ENCODE measurements at places on chromosomes 1 and 21.

- no peak for DNase-seq
Measured at GRCh38 chr1:175198332-175198731, 5.8 kb upstream of the KIAA0040 start.

GRCh38 chr1:27602462-27603308, 1.3 kb downstream of the AHDC1 start:
- no peak for DNase-seq

DNA sequence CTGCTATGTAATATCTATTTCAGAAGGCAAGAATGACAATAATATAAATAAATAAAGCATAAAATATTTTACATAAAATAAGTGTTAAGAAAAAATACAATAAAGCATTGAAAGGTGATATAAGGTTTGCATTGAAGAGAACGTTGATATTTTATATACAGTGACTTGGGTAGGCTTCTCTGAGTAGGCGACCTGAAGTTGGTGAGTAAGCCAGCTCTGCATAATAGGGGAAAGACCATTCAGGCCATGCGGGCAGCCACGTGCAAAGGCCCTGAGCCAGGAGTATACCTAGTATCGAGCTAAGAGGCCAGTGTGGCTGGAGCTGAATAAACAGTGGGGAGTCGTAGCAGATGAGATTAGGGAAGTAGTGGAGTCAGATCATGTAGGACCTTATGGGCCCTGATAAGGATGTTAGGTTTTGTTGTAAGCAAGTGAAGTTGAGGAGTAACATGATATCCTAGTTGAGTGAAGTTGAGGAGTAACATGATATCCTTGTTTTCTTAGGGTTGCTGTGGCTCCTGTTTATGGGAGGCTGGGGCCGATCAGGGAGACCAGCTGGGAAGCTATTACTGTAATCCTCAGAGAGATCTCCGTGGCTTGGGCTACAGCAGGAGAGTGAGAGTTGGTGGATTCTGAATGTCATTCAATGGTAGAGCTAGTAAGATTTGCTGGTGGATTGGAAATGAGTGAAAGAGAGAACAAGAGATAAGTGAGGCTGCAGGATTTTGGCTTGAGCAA, 22.0 kb downstream of the KCNK1 start:
- DNase-seq = no peak

GRCh38 chr1:107840725-107841124, 124.3 kb downstream of the VAV3 start:
- no peak for DNase-seq

GRCh38 chr1:189786761-189787160, 690.9 kb downstream of the BRINP3 start:
- DNase-seq = no peak

DNA sequence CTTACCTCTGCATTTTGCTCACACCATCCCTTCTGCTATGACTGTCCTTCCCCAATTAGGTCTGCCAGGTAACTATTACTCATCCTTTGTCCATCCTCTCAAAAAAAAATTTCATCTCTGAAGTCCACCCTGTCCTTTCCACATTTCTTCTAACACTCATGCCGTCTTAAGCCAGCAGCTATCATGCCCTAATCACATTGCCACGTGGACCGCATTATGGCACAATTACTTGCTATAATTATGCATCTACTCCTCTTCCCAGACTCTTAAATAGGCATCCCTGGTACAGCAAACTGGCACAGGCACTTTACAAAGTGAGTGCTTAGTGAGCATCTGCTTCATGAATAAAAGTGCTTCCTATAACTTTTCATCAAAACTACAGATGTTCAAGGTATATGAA, 295.4 kb upstream of the ESRRG start:
- no peak for DNase-seq
